ENCODE measurements at places on chromosomes 12 and 14. TPM values are rescaled to one million over a fixed set of nuclear protein-coding genes. Genes with fewer than 3 reads are reported as not detected.

The ATF7IP gene
- 29.4 TPM for total RNA-seq

The CYP46A1 gene
- 0.20 TPM for total RNA-seq

The LRRC43 gene
- not detected for total RNA-seq

The CRY1 gene
- total RNA-seq = 11.6 TPM

The IL31 gene
- total RNA-seq = not detected

The CMKLR1 gene
- total RNA-seq = 0.12 TPM

The HRK gene
- 2.6 TPM for total RNA-seq

The GRIP1 gene
- total RNA-seq = 8.2 TPM

The MVK gene
- total RNA-seq = 15.5 TPM

The RGS6 gene
- total RNA-seq = not detected

The RNASE1 gene
- total RNA-seq = not detected

The KCNK10 gene
- not detected for total RNA-seq

The SIX1 gene
- 0.33 TPM for total RNA-seq

Measured in MCF 10A (cell line).